Mucosa of gallbladder (tissue), 1 donor: ENCODE measurements at places on chromosomes 5 and 9. TPM values are rescaled to one million over a fixed set of nuclear protein-coding genes. Genes with fewer than 3 reads are reported as not detected.

The TAF11L10 gene
- total RNA-seq = not detected

The C6 gene
- total RNA-seq = 41.8 TPM

The CBY3 gene
- not detected for total RNA-seq

The IFNB1 gene
- not detected for total RNA-seq

The PROB1 gene
- total RNA-seq = 3.0 TPM

The SARDH gene
- 2.8 TPM for total RNA-seq

The FOXD4L6 gene
- total RNA-seq = not detected

The NUTM2G gene
- not detected for total RNA-seq

The FGF1 gene
- total RNA-seq = 0.98 TPM

The IL31RA gene
- 0.17 TPM for total RNA-seq

The PDE6A gene
- not detected for total RNA-seq

GRCh38 chr9:124482431-124483031, 24.7 kb downstream of the NR5A1 start:
- DNase-seq = no peak

- DNase-seq = peak; percentile 34
These were observed 28.8 kb downstream of the ADAMTSL2 start for GRCh38 chr9:133563291-133563796.

GRCh38 chr9:121362813-121363621, 7.0 kb downstream of the STOM start:
- DNase-seq = no peak

- no peak for DNase-seq
These were observed 383.6 kb downstream of the CCDC171 start for GRCh38 chr9:15936306-15936921.

DNA sequence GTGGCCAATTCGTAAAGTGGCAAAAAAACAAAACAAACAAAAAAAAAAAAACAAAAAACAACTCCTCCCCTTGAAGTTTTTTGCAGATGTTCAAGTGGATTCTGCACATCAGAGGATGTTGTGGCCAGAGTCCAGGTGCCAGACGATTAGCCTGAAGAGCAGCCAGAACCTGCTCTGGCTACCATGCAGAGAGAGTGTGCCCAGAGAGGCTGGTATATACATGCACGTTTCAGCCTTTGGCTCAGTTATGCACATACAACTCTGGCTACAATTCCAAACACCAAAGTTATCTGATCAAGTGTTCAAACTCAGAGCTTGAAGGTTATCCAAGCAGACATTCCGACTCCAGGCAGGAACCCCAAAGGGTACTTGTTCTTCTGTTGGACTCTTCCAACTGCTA, 34.7 kb downstream of the GGTA1 start:
- DNase-seq = no peak

- no peak for DNase-seq
These were observed 11.4 kb downstream of the OTULIN start for GRCh38 chr5:14675865-14676300.

DNA sequence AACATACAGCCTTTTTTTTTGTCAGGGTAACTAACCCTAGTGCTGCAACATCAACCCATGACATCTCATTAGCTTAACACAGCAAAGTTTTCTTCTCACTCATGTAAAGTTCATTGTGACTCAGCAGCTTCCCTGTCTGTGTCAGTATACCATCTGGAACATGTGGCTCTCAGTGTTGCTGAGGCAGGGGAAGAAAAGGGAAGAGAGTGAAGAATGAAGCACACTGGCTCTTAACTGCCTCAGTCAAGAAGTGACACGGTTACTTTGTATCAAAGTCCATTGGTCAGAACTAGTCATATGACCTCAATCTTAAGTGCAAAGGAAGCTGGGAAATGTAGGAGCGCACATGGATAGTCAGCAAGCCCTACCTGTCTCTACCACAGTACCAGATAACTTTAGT, 185.0 kb upstream of the ELL2 start:
- DNase-seq = peak; percentile 14

DNA sequence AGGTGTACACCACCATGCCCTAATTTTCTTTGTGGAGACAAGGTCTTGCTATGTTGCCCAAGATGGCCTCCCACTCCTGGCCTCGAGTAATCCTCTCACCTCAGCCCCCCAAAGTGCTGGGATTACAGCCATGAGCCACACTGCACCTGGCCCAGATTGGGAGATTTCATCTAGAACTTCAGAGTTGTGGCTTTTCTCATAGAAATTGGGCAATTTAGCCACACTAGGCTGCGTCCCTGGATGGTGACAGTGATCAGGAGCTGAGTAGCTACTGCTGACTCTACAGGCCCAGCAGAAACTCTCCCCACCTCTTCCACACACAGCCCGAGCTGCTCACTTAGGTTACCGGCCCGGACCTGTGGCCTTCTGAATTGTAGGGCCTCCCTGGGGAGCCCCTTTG, 7.7 kb downstream of the PFN3 start:
- DNase-seq = no peak

DNA sequence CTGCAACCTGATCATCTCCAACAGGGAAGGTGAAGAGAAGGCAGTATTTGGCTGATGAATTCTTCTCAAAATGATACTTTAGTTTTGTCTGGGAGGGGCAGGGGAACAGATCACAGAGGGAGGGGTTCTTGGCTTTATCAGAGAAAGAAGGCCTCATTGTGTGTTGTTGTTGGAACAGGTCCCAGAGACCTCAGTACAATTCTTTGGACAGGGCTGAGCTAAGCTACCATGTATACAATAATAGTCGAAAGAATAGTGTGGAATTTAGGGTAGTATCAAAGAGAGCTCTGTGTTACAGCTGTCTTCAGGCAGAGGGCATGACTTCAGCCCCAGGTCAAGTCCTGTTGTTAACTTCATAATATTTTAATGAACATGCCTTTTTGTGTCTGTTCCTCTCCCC, 39.9 kb downstream of the ARHGAP26 start:
- DNase-seq = no peak

DNA sequence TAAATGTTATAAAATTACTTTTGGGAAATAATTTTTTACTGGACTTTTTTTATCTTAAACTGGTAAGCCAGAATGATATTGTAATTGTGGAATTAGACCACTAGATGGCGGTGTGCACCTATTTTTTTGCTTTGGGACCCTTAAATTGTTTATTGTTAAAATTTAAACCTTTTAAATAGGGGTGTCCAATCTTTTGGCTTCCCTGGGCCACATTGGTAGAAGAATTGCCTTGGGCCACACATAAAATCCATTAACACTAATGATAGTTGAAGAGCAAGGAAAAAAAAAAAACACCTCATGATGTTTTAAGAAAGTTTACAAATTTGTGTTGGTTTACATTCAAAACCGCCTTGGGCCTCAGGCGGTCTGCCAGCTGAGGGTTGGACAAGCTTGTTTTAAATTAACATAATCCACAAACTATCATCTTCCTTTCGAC, 28.4 kb upstream of the GADD45G start:
- no peak for DNase-seq

DNA sequence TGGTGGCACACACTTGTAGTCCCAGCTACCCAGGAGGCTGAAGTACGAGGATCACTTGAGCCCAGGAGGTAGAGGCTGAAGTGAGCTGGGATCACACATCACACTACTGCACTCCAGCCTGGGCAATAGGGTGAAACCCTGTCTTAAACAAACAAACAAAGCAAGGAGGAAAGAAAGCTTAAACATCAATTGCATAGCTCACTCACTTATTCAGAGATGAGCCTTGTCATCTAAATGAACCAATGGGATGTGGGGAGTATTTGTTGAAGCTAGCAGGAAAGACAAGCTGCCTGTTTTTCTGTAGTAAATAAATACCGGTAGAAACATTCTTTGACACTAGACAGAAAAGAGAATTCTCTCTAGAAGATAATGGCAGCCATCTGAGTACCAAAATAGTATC, 161.0 kb upstream of the SLC12A2 start:
- DNase-seq = no peak

DNA sequence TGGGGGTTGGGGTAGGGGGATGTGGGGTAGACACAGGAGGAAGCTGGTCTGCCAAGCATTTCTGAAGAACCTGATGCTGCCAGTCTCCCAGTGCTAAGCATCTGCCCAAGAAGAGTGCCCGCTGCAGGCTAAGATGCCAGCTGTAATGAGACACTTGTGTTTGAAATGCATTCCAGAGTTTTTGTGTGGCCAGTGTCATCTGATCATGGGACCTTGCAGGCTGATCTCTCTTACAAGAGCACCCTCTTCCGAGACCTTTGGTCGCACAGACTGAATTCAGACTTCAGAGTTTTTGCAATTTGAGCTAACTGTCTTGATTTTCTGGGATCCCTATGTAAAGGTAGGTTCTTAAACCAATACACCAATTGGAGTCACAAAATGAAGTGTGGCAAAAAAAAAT, 58.1 kb downstream of the DENND1A start:
- no peak for DNase-seq

- DNase-seq = no peak
These were observed 216.5 kb upstream of the DMRT1 start for GRCh38 chr9:624935-625500.

DNA sequence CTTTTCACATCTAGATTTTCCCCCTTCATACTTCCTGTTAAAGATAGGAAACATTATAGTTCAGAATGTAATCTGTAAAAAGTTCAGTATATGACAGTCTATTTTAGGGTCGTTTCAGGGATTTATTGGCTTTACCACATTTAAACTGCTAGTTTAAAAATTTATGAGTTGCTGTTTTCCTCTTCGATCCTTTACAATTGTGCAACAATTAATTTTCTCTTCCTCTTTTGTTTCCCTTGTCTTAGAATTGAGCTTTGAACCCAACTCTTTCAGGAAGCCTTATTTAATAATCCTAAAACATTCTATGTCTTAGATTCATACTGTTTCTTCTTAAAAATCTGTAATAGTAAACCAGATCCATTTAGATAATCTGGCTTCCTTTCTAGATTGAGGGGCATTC, 16.4 kb downstream of the ZSWIM6 start:
- DNase-seq = no peak

GRCh38 chr9:5575000-5575399, 53.9 kb upstream of the RIC1 start:
- DNase-seq = no peak

GRCh38 chr5:120479066-120479465, 15.0 kb downstream of the PRR16 start:
- no peak for DNase-seq
